ENCODE measurements at places on chromosomes 13 and 19.

DNA sequence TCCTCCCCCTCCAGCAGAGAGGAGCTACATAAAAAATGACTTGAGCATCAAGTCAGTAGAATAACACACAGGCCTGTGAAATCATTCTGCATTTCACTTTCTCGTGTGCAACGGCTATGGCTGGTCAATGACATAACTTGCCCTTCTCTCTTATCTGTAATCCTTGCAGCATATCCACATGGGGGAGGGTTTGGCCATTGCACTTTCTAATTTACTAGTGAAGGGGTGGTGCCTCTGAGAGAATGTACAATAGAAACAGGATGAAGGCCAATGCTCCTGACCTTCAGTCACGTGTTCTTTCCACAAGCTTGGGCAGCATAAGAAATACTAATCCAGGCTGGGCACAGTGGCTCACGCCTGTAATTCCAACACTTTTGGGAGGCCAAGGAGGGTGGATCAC, 641.0 kb upstream of the ARGLU1 start:
- DNase-seq = no peak

DNA sequence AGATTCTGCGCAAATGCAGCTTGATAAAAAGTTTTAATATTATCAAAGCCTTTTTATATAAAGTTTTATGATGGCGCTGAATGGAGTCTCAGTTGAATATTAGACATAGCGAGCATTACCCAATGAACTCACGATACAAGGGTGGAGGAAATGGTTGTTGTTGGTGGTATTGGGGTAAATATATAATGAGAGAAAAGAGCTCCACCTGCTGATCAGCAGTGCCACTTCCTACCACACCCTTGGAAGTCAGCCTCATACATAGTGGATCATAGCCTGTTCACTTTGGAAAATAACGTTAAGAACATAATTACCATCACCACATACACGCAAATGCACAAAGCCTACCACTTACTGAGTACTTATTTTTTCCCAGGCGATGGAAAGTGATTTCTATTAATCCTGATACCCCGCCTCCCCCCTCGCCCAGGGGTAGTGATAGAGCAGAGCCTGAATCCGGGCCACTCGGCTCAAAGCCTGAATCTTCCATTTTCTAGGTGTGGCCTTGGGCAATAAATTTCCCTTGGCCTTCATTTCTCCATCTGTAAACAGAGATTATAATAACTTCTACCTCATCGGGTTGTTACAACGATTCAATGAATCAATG, 358.3 kb downstream of the KLF5 start:
- DNase-seq = no peak

DNA sequence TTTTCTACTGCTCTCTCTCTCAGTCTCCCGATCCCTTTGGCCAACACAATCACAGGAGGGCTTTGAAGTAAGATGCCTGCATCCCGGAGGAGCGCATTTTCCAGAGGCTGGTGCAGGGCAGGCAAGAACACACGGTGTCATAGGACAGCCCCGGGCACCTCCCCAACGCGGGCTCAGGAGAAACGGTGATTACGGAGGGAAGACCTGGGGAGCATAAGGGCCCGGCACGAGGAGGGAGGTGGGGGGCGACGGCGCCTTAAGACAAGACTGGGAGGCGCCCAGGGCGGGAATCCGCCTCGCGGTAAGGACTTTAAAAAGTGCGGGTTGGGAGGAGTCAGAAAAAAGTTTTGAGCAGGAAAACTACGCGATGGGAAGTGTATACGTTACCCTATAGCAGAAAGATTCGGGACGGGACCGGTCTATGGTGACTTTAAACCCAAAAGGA, 18.7 kb upstream of the ZNF888 start:
- DNase-seq = peak; percentile 14

DNA sequence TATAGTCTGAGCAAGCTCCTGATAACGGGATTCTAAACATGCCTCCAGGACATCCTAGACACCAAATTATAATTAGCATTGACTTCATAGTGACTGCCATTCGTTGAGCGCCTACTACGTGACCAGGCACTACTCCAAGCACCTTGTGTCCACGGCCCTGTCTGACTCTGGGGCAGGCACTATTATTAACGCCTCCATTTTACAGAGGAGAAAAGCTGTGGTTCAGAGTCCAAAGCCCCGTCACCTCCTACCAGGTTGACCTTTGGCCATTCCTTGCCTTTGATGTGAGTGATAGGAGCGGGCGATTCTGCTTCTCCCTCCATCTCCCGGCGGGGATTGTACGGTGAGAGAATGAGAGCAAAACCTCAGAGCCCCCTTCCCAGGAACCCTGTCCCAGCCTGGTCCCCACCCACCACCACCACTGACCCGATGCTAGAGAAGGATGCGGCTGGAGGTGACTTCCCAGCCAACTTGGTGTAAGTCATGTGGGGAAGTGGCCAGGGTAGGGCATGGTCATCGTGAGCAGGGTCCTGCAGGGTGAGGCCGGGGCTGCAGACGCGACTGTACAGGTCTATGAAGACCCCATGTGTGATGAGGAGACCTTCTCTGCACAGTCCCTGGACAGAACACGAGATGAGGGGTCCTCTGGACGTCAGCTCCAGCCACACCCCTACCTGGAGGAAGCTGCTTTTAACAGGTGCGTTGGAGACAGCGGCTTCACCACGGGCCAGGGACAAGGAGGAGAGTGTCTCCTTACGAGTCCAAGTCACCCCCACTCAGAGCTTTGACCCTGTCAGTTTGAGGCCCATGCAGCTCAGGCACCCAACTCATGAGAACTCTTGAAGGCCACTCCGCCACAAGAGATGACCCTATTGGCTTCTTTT, at the start of gene IGSF23:
IGSF23 (plus strand) TSS at position 269 of the 884 bp plus-strand sequence; CDS start at position 352, 83 bp downstream.
- no peak for DNase-seq

DNA sequence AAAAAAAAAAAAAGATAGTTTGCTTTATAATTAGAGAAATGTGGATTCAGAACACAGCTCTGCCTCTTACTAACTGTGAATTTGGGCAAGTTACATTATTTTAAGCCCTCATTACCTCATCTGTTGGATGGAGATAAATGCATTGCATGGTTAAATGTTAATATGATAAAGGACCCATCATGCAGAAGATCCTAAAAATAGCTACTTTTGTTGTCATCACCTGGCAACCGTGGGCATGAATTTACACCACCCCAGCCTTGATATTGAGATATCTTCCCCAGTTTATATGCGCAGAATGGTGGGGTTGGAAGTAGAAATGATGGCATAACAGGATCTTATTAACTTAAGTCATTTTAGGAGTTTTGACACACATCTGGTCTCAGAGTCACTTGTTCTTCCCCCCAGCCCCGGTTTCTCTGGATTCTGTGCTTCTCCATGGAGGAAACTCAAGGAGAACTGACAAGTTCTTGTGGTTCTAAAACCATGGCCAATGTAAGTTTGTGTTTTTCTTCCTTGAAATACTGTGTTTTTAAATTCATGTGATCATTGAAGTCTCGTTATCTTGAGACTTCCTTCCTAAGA, 8.9 kb downstream of the ZNF546 start:
- DNase-seq = no peak

- no peak for DNase-seq
Observed at GRCh38 chr19:15641901-15642491, 1.3 kb downstream of the CYP4F3 start.

- no peak for DNase-seq
Observed at GRCh38 chr19:46211201-46211881, 18.2 kb upstream of the IGFL1 start.

DNA sequence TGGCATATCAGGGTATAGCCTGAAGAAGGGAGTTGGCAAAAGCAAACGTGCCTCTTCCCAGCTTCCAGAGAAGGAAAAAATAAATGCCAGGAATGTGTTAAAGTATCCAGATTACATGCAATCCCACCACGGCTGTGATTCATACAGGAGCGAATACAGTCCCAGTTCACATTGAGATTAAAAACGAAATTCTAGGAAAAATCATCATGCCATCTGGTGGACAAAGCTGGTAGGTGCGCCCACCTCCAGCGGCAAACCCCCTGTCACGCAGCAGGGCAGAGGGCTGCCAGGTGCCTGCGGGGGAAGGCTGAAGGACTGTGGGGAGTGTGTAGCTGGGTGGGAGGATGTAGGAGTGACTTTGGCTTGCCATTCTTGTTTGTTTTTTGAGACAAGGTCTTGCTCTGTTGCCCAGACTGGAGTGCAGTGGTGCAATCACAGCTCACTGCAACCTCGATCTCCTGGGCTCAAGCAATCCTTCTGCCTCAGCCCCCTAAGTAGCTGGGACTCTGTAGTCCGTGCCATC, 6.4 kb upstream of the DMWD start:
- peak; percentile 54 for DNase-seq

DNA sequence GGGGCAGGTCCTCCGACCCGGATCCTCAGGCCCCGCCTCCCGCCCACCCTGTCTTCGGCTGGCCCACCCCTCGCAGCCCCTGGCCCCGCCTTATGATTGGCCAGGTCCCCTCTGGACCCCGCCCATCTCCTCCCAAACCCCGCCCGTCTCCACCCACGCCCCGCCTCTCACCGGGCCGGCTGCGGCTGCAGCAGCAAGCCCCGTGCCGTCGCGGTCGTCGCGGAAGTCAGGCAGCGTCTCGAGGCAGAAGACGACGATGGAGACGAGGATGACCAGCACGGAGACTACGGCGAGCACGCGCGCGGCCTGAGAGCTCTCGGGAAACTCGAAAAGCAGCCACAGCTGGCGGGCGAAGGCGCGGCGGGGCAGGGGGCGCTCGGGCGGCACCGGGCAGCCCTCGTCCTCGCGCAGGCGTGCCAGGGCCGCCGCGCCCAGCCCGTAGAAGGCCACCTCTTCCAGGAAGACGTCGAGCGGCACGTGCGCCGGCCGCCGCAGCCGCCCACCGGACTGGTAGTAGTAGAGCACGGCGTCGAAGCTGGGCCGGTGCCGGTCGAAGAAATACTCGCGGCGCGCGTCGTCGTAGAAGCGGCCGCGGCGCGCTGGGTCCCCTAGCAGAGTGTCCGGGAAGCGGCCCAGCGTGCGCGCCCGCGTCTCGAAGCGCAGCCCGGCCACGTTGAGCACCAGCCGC, 495 bp downstream of the KCNA7 start:
- no peak for DNase-seq

GRCh38 chr19:18798384-18799352, 7.6 kb upstream of the COMP start:
- DNase-seq = no peak

DNA sequence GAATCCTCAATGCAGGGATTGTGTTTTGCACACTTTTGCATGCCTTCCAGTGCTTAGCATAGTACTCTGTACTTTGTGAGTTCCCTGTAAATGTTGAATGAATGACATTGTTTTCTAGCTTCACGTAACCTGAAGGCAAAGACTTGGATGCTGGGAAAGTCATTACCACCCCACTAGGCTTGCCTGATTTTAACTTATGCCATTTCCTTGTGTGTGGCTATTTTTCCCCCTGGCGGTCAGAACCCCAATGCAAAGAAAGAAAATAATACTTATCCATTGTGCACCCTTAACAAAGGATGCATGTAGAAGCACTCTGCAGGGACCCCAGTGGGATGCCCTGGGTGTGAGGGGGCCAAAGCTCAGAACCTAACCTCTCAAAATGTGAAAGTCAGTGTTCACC, 1.2 kb upstream of the ENOX1 start:
- no peak for DNase-seq

- no peak for DNase-seq
Observed at GRCh38 chr13:44651209-44651608, 75.1 kb upstream of the TSC22D1 start.

DNA sequence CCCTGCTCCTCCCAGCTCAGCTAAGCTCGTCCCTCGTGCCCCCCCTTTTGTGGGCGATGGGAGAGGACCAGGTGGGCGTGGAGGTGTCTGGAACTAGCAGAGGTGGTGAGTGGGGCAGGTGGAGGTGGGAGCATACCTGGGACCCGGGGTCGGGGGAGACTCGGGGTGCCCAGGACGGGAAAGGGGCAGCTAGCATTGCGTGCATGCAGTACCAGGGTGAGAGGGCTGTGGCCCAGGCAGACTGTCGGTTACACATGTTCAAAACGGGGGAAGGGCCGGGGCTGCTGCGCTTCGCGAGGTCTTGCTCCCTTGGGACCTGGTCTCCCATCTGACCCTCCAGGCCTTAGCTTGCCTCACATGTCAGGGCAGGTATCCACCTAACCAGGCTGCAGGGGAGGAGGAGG, 9.1 kb downstream of the TLE5 start:
- DNase-seq = no peak

- DNase-seq = no peak
Observed at GRCh38 chr19:55118401-55118991, 1.1 kb upstream of the PPP1R12C start.

DNA sequence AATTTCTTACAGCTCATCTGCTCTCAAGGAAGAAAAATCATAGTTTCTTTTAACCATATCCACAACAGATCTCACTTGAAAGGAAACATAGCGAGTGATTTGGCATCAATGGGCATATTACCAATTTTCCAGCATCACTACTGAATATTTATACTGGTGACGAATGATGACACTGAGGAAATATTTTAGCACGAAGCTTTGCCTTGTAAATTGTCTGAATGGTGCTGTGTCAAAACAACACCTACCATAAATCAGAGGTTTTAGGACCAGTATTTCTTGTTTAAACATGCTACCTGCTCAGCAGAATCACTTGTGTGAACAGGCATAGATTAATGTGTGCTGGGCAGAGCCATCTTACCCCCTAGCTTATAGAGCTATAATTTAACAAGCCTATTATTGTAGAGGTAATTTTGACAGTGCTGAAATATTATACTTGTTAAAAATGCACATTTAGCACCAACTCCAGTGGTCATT, 146.8 kb downstream of the ABCC4 start:
- no peak for DNase-seq

DNA sequence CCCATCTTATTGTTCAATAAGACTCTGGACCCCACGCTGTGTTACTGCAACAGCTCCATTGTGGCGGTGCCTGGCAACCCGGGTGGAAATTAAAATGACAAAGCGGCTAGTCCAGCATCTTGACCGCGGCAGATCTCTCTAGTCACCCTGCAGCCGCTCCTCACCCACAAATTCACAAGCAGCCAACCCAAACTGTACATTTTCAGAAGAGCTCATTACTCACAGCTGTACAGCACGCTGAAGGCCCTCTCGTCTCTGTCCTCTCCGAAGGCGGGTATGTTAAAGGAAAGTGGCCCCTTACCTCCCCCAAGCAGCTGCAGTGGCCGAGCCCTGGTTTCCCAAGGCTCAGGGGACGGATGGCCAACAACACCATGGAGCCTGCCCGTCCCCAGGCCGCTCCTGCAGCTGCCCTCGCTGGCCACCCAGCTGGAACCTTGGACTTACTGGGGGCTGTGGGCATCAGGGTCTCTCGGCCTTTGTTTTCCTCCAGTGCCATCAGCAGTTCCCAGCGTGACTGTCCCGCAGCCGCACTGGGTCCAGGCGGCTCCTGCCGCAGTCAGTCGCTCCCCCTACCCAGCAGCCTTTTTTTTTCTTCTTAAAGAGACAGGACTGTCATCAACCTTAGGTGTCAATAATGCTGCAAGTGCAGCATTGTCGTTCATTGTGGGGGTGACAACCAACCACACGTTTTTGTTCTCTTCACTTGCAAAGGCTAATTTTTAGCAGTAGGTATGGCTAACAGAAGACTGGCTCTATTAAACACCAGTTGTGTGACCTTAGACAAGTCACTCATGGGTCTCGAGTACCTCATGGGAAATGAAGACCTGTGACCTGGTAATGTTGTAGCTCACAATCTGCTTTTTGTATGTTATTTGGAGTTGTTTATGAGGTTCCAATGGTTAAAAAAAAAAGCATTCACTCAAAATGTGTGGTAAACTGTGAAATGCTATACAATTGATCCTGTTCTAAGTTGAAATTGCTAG, at the start of gene SACS:
SACS (minus strand) TSS at position 532 of the 983 bp plus-strand sequence. CDS start 22,463 bp downstream, outside the sequence.
- DNase-seq = no peak

All from memory B cell (primary cell).